ENCODE measurements at places on chromosomes 2 and 18. TPM values are rescaled to one million over a fixed set of nuclear protein-coding genes. Genes with fewer than 3 reads are reported as not detected.
A peak's percentile ranks its signal among the peaks of the same experiment; 100 is the strongest.

Gene NR4A2
- 11.5 TPM for total RNA-seq

Gene GPR155
- total RNA-seq, result 6.6 TPM

Gene NEU4
- total RNA-seq, result 5.4 TPM

Gene SERPINB10
- not detected for total RNA-seq

Gene CCBE1
- total RNA-seq, result 1.8 TPM

Gene VWA3B
- total RNA-seq, result 0.27 TPM

Gene IMPACT
- 21.5 TPM for total RNA-seq

Gene CIB4
- total RNA-seq, result not detected

Gene GBX2
- not detected for total RNA-seq

Gene NAB1
- 51.0 TPM for total RNA-seq

Gene TNP1
- not detected for total RNA-seq

Gene HJURP
- 1.6 TPM for total RNA-seq

Gene RELCH
- total RNA-seq, result 36.0 TPM

Gene BCL2
- total RNA-seq, result 22.9 TPM

DNA sequence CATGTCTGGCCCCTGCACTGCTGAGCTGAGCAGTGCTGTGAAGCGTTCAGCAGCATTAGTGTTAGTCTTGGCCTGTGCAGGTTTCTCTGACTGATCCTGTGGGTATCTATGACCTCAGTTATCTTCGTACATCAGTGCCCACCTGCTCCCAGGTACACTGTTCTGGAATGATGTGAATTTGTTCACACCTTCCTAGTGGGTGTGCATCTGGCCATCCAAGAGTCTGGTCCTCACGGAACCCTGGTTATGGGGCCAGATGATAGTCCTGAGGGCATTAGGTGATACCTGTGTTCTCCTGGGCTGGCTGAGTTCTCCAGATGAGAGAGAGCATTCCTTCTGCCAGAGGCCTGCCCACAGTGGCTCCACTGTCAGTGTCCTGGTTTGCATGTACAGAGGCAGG is 57.2 kb downstream of the INPP4A start:
- H3K27me3 ChIP-seq, result no peaks in the 10 kb centered on the region
- no peak overlapping the region for H3K27ac ChIP-seq
- H3K4me3 ChIP-seq, result no peak overlapping the region
- H3K36me3 ChIP-seq, result no peaks in the 10 kb centered on the region

- H3K4me3 ChIP-seq, result no peak overlapping the region
- no peak overlapping the region for H3K27ac ChIP-seq
- no peaks in the 10 kb centered on the region for H3K27me3 ChIP-seq
- H3K36me3 ChIP-seq, result no peaks in the 10 kb centered on the region
- H3K4me1 ChIP-seq, result peaks cover 5% of the 10 kb centered on the region
Measured at GRCh38 chr18:3715231-3716080, 265.5 kb downstream of the TGIF1 start.

- H3K4me1 ChIP-seq, result no peaks in the 10 kb centered on the region
- no peaks in the 10 kb centered on the region for H3K36me3 ChIP-seq
- DNase-seq, result no peak
- no peak overlapping the region for H3K4me3 ChIP-seq
- H3K27ac ChIP-seq, result no peak overlapping the region
Measured at GRCh38 chr18:36993068-36993467, 164.1 kb downstream of the KIAA1328 start.

GRCh38 chr2:43537137-43537536 is 58.7 kb downstream of the THADA start:
- no peak for DNase-seq
- H3K27ac ChIP-seq, result peak overlapping the region; percentile 78
- H3K27me3 ChIP-seq, result no peaks in the 10 kb centered on the region
- H3K4me1 ChIP-seq, result peaks cover 52% of the 10 kb centered on the region

- H3K4me1 ChIP-seq, result peaks cover 35% of the 10 kb centered on the region
- peak overlapping the region; percentile 71 for H3K27ac ChIP-seq
- H3K4me3 ChIP-seq, result peak overlapping the region; percentile 46
- H3K36me3 ChIP-seq, result no peaks in the 10 kb centered on the region
Measured at GRCh38 chr2:173990970-173991819, 26.0 kb upstream of the SP3 start.

DNA sequence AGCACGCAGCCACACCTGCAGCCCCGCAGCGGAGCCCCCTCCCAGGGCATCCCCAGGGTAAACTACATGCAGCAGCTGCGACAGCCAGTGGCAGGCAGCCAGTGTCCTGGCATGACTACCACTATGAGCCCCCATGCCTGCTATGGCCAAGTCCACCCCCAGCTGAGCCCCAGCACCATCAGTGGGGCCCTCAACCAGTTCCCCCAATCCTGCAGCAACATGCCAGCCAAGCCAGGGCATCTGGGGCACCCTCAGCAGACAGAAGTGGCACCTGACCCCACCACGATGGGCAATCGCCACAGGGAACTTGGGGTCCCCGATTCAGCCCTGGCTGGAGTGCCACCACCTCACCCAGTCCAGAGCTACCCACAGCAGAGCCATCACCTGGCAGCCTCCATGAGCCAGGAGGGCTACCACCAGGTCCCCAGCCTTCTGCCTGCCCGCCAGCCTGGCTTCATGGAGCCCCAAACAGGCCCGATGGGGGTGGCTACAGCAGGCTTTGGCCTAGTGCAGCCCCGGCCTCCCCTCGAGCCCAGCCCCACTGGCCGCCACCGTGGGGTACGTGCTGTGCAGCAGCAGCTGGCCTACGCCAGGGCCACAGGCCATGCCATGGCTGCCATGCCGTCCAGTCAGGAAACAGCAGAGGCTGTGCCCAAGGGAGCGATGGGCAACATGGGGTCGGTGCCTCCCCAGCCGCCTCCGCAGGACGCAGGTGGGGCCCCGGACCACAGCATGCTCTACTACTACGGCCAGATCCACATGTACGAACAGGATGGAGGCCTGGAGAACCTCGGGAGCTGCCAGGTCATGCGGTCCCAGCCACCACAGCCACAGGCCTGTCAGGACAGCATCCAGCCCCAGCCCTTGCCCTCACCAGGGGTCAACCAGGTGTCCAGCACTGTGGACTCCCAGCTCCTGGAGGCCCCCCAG is 254.1 kb downstream of the GLI2 start:
- no peaks in the 10 kb centered on the region for H3K4me1 ChIP-seq
- H3K36me3 ChIP-seq, result peaks cover 23% of the 10 kb centered on the region
- H3K27me3 ChIP-seq, result no peaks in the 10 kb centered on the region
- DNase-seq, result no peak

- H3K4me1 ChIP-seq, result peaks cover 30% of the 10 kb centered on the region
- no peak overlapping the region for H3K27ac ChIP-seq
- H3K36me3 ChIP-seq, result no peaks in the 10 kb centered on the region
- DNase-seq, result no peak
- no peaks in the 10 kb centered on the region for H3K27me3 ChIP-seq
- peak overlapping the region; percentile 87 for H3K4me3 ChIP-seq
Measured at GRCh38 chr2:231057590-231057989, 923 bp downstream of the PSMD1 start.

- no peak overlapping the region for H3K4me3 ChIP-seq
- no peaks in the 10 kb centered on the region for H3K36me3 ChIP-seq
- no peak for DNase-seq
- no peaks in the 10 kb centered on the region for H3K27me3 ChIP-seq
- H3K4me1 ChIP-seq, result peaks cover 10% of the 10 kb centered on the region
Measured at GRCh38 chr2:54952425-54952824, 97.8 kb downstream of the RTN4 start.

DNA sequence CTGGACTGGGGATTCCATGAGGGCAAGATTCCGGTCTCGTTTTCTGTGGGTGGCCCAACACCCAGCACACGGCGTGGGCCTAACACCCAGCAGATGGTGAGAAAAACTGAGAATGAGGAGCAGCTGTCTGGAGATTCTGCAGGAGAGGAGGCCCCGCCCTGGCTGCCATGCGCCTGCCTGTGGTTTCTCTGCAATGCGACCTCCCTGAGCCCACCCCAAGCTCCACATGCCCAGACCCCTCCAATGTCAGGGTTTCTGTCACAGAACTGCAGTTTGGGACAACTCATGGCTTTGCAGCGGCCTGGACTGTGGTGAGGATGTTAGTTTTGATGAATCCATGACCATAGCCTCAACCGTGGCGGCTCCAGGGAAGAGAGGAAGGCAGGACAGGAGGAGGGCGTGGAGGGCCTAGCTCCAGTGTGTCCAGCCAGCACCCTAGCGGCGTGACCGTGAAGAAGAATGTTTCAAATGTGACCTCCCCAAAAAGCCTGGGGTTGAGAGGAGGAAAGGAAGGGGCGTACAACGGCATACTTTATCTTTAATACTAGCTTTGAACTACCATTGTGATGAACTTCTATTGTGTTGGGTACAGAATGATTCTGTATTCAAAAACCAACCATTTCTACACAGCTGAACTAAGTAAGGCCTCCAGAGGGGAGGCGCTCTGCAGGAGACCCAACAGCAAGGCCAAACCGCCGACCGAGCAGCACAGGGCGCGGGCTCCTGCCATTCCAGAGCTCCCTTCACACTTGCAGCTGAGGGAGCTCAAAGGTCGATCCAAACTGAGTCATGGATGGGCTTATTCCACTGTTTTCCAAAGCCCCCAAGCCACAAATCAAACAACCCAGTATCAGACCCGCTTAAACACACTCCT is 3.4 kb downstream of the PXDN start:
- H3K27ac ChIP-seq, result peak overlapping the region; percentile 96
- DNase-seq, result no peak
- H3K4me1 ChIP-seq, result peaks cover 18% of the 10 kb centered on the region
- no peaks in the 10 kb centered on the region for H3K27me3 ChIP-seq

DNA sequence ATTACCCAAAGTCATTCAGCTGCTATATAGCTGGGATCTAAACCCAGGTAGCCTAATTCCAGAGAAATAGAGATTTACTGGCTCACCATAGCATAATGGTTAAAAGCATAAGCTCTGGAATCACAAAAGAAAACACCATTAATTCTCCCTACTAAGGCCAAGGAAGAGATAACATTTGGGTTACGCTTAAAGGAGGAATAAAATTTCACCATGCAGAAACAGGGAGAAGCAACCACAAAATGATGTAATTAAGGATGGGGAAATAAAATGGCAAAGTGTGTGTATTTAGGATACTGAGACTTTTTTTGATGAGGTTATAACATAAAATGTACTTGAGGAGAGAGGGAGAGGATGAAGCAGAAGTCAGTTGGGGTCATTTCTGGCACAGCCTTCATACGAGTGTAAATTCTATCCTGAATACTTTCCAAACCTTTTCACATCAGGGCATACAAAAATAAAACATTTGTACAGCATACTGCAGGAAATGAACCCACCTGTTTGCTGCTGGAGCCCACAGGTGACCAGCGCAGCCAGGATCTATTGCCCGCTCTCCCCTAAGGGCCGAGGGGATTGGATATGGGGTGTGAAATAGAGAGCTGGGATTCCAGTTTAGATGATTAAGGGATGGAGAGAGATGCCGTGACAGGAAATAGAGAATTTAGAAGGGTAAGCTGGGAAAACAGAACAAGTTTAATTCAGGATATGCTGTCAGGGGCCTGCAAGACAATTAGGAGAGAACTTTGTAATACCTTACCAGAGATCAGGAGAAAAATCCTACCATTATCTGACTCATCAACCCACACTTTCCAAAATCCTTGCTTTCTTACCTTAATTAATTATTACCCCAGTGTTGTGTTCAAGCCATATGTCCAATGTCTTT is 43.8 kb upstream of the SERTAD2 start:
- no peaks in the 10 kb centered on the region for H3K27me3 ChIP-seq
- H3K36me3 ChIP-seq, result no peaks in the 10 kb centered on the region
- no peak overlapping the region for H3K27ac ChIP-seq
- no peak for DNase-seq
- H3K4me3 ChIP-seq, result no peak overlapping the region

DNA sequence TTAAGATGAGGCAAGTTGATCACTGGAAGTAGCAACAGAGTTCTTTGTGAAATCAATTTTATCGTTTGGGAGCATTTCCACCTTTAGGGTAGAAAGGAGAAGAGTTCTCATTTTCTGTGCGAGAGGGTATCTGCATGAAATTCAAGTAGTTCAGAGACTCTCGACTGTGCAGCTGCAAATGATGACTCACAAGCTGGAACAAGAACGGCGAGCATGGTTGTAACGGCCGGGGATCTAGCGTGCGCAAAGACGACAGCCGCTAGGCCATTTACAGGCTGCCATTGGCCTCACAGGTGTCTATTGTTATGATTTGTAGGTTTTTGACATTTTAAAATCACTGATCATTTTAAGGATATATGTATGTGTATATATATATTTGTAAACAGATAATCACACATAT is 5.2 kb downstream of the KLHL29 start:
- DNase-seq, result no peak
- no peaks in the 10 kb centered on the region for H3K27me3 ChIP-seq
- H3K4me3 ChIP-seq, result no peak overlapping the region

GRCh38 chr18:23238152-23238531 is 102.9 kb downstream of the CABLES1 start:
- H3K27me3 ChIP-seq, result no peaks in the 10 kb centered on the region
- peaks cover 28% of the 10 kb centered on the region for H3K4me1 ChIP-seq
- peak; percentile 73 for DNase-seq
- peak overlapping the region; percentile 86 for H3K27ac ChIP-seq

- no peaks in the 10 kb centered on the region for H3K4me1 ChIP-seq
- H3K4me3 ChIP-seq, result no peak overlapping the region
- peaks cover 12% of the 10 kb centered on the region for H3K36me3 ChIP-seq
- H3K27me3 ChIP-seq, result no peaks in the 10 kb centered on the region
- H3K27ac ChIP-seq, result no peak overlapping the region
- no peak for DNase-seq
Measured at GRCh38 chr2:95115418-95115817, 6.2 kb downstream of the MRPS5 start.

DNA sequence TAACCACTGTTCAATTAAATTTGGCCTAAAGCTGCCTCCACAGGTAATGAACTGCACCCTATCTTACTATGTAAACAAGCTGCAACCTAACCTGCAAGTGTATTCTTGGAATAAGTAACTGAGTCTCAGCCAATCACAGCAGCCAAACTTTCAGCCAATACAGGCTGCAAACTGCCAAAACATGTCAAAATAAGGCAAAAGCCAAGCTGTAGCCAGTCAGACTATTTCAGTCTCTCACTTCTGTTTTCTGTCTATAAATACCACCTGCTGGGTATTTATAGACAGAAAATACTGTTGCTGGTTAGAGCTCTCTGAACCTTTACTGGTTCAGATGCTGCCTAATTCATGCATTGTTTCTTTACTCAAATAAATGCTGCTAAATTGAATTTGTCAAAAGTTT is 14.3 kb downstream of the C2orf76 start:
- H3K27ac ChIP-seq, result peak overlapping the region; percentile 30
- H3K4me3 ChIP-seq, result peak overlapping the region; percentile 18
- H3K27me3 ChIP-seq, result no peaks in the 10 kb centered on the region
- H3K4me1 ChIP-seq, result peaks cover 12% of the 10 kb centered on the region
- no peak for DNase-seq
- no peaks in the 10 kb centered on the region for H3K36me3 ChIP-seq

DNA sequence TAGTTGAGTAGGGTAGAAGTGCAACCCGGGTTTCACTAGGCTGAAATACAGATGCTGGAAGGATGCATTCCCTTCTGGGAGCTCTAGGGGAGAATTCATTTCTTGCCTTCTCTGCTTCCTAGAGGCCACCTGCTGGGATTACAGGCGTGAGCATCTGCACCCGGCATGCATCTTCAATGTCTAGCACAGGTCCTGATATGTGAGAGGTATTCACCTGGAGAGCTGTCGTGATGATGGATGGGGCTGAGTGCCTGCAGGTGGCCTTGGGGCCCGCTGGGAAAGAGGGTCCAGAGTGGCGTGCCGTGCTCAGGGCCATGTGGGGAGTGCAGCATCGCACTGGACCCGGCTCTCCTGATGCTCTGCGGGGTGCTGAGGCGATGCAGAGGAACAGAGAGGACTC is 6.6 kb upstream of the NTSR2 start:
- no peak overlapping the region for H3K27ac ChIP-seq
- DNase-seq, result no peak
- H3K27me3 ChIP-seq, result no peaks in the 10 kb centered on the region
- no peak overlapping the region for H3K4me3 ChIP-seq
- H3K4me1 ChIP-seq, result no peaks in the 10 kb centered on the region
